T-cell (primary cell): ENCODE measurements at places on chromosomes 3 and 15. TPM values are rescaled to one million over a fixed set of nuclear protein-coding genes. Genes with fewer than 3 reads are reported as not detected.

- no peaks in the 10 kb centered on the region for H3K36me3 ChIP-seq
- DNase-seq = no peak
- H3K27me3 ChIP-seq = no peaks in the 10 kb centered on the region
- H3K27ac ChIP-seq = no peak overlapping the region
- peaks cover 19% of the 10 kb centered on the region for H3K4me1 ChIP-seq
Observed at GRCh38 chr3:141455603-141456300, 31.1 kb upstream of the RASA2 start.

- no peaks in the 10 kb centered on the region for H3K36me3 ChIP-seq
- no peaks in the 10 kb centered on the region for H3K27me3 ChIP-seq
Observed at GRCh38 chr15:36784098-36784670, 204.8 kb downstream of the CDIN1 start.

- H3K36me3 ChIP-seq = no peaks in the 10 kb centered on the region
- no peaks in the 10 kb centered on the region for H3K4me1 ChIP-seq
- H3K27me3 ChIP-seq = no peaks in the 10 kb centered on the region
- H3K4me3 ChIP-seq = no peak overlapping the region
Observed at GRCh38 chr15:74201710-74202420, 722 bp downstream of the STRA6 start.

- no peaks in the 10 kb centered on the region for H3K27me3 ChIP-seq
- no peak for DNase-seq
- no peak overlapping the region for H3K4me3 ChIP-seq
- no peaks in the 10 kb centered on the region for H3K4me1 ChIP-seq
- H3K36me3 ChIP-seq = no peaks in the 10 kb centered on the region
Observed at GRCh38 chr3:68771681-68772080, 160.7 kb downstream of the TAFA4 start.

DNA sequence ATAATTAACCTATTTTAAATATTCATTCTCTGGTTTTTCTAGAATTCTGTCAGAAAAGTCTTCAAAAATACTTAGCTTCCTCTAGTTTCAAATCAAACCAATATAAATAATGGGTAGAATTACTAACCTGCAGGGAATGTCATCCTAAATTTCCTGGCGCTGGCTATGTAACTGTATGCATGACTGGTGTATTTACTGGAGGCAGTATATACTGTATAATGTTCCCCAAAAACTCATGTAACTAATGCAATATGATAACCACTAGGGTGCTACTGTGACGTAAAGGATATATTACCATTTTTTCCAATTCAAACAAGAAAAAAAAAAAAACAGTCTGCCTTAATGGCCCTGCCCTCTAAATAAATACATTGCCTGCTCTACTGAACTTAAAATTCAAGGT is 407.5 kb downstream of the MECOM start:
- no peaks in the 10 kb centered on the region for H3K27me3 ChIP-seq
- no peak overlapping the region for H3K27ac ChIP-seq
- H3K4me1 ChIP-seq = no peaks in the 10 kb centered on the region
- H3K4me3 ChIP-seq = no peak overlapping the region
- H3K36me3 ChIP-seq = no peaks in the 10 kb centered on the region
- DNase-seq = no peak

DNA sequence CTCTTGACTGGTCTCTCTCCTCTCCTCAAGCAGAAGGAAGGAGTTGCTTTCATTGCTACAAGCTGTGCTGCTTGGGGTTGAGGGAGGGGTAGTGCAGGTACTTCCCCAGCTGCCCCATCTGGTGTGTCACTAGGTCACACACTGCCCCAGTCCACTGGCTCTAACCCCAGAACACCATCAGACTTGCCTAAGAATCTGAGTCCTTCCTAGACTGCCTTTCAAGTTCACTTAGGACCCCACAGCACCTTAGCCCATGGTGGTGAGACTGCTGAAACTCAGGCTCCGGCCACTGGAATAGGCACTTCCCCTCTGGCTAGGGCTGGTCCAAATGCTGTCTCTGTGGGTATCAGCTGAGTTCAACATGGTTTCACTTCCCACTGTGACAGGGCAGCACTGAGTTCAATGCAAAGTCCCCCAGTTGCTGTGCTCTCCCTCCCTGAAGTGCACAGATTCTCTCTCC is 279.7 kb upstream of the GOLGA6L4 start:
- peaks cover 10% of the 10 kb centered on the region for H3K27me3 ChIP-seq
- no peaks in the 10 kb centered on the region for H3K4me1 ChIP-seq
- no peak for DNase-seq
- no peak overlapping the region for H3K27ac ChIP-seq
- H3K36me3 ChIP-seq = no peaks in the 10 kb centered on the region

DNA sequence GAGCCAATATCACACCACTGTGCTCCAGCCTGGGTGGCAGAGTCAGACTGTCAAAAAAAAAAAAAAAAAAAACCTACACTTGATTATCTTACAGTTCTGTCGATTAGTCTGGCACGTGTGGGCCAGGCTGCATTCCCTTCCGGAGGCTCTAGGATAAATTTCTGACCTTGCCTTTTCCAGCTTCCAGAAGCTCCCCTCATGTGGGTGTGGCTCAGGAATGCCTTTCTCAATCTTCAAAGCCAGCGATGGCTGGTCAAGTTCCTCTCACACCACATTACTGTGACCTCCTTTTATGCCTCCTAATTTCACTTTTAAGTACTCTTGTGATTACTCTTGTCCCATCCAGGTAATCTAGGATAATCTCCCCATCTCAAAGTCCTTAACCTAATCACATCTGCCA is 58.2 kb upstream of the DUT start:
- no peak overlapping the region for H3K4me3 ChIP-seq
- DNase-seq = no peak
- H3K27me3 ChIP-seq = no peaks in the 10 kb centered on the region
- H3K36me3 ChIP-seq = no peaks in the 10 kb centered on the region

GRCh38 chr15:71117714-71118305 is 2.5 kb downstream of the THSD4 start:
- peaks cover 52% of the 10 kb centered on the region for H3K27me3 ChIP-seq
- DNase-seq = no peak
- H3K27ac ChIP-seq = no peak overlapping the region
- no peak overlapping the region for H3K4me3 ChIP-seq
- no peaks in the 10 kb centered on the region for H3K36me3 ChIP-seq

- no peak overlapping the region for H3K4me3 ChIP-seq
- H3K27ac ChIP-seq = no peak overlapping the region
- no peaks in the 10 kb centered on the region for H3K4me1 ChIP-seq
- no peak for DNase-seq
- H3K36me3 ChIP-seq = no peaks in the 10 kb centered on the region
Observed at GRCh38 chr15:100101426-100102089, 240.2 kb downstream of the ADAMTS17 start.

- H3K4me1 ChIP-seq = peaks cover 2% of the 10 kb centered on the region
- H3K27ac ChIP-seq = no peak overlapping the region
- H3K4me3 ChIP-seq = no peak overlapping the region
- no peak for DNase-seq
- H3K27me3 ChIP-seq = no peaks in the 10 kb centered on the region
Observed at GRCh38 chr3:16546186-16547010, 32.9 kb upstream of the RFTN1 start.

- no peaks in the 10 kb centered on the region for H3K27me3 ChIP-seq
- no peak for DNase-seq
- no peaks in the 10 kb centered on the region for H3K36me3 ChIP-seq
- no peak overlapping the region for H3K27ac ChIP-seq
Observed at GRCh38 chr15:55990516-55990915, 2.9 kb downstream of the NEDD4 start.

- H3K27me3 ChIP-seq = no peaks in the 10 kb centered on the region
- DNase-seq = no peak
- no peak overlapping the region for H3K27ac ChIP-seq
- H3K36me3 ChIP-seq = no peaks in the 10 kb centered on the region
- no peak overlapping the region for H3K4me3 ChIP-seq
Observed at GRCh38 chr3:102979682-102980354, 545.0 kb downstream of the ZPLD1 start.

GRCh38 chr3:12993517-12994356 is 79.5 kb downstream of the IQSEC1 start:
- H3K36me3 ChIP-seq = peaks cover 5% of the 10 kb centered on the region
- no peaks in the 10 kb centered on the region for H3K27me3 ChIP-seq
- H3K27ac ChIP-seq = no peak overlapping the region
- DNase-seq = no peak

GRCh38 chr3:129260606-129261005 is 11.2 kb downstream of the COPG1 start:
- H3K27ac ChIP-seq = no peak overlapping the region
- H3K36me3 ChIP-seq = peaks cover 93% of the 10 kb centered on the region
- DNase-seq = no peak
- no peaks in the 10 kb centered on the region for H3K4me1 ChIP-seq
- H3K4me3 ChIP-seq = no peak overlapping the region

GRCh38 chr15:39242345-39242744 is 338.5 kb upstream of the THBS1 start:
- H3K4me1 ChIP-seq = no peaks in the 10 kb centered on the region
- H3K4me3 ChIP-seq = no peak overlapping the region

DNA sequence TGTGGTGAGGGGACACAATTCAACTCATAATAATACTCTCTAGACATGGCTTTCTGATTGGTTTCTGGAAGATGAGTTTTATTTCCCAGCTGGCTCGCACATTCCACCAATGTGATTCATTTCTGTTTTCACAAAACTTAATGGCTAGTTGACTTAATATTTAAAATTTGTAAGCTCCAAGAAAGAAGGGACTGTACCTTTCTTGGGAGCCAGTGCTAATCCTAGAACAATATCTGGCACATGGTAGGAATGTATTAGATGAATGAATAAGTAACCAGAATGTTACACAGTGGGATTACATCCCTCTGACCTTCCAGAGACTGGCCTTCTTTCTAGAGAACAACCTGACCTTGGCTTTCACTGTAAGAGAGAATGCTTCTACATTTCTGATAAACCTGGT is 262.8 kb downstream of the RORA start:
- H3K36me3 ChIP-seq = no peaks in the 10 kb centered on the region
- no peak overlapping the region for H3K27ac ChIP-seq
- no peak for DNase-seq
- no peak overlapping the region for H3K4me3 ChIP-seq

GRCh38 chr3:58681863-58682262 is 15.3 kb upstream of the FAM3D start:
- no peak overlapping the region for H3K27ac ChIP-seq
- no peaks in the 10 kb centered on the region for H3K36me3 ChIP-seq
- H3K4me3 ChIP-seq = no peak overlapping the region
- no peaks in the 10 kb centered on the region for H3K4me1 ChIP-seq
- no peak for DNase-seq
- H3K27me3 ChIP-seq = no peaks in the 10 kb centered on the region

GRCh38 chr3:52350981-52351761 is 35.1 kb downstream of the DNAH1 start:
- DNase-seq = no peak
- no peaks in the 10 kb centered on the region for H3K4me1 ChIP-seq
- H3K27me3 ChIP-seq = no peaks in the 10 kb centered on the region
- H3K27ac ChIP-seq = no peak overlapping the region
- H3K4me3 ChIP-seq = no peak overlapping the region
- H3K36me3 ChIP-seq = peaks cover 53% of the 10 kb centered on the region

GRCh38 chr3:150149651-150150051 is 179.0 kb upstream of the PFN2 start:
- no peaks in the 10 kb centered on the region for H3K4me1 ChIP-seq
- DNase-seq = no peak
- H3K27me3 ChIP-seq = no peaks in the 10 kb centered on the region
- H3K36me3 ChIP-seq = no peaks in the 10 kb centered on the region

DNA sequence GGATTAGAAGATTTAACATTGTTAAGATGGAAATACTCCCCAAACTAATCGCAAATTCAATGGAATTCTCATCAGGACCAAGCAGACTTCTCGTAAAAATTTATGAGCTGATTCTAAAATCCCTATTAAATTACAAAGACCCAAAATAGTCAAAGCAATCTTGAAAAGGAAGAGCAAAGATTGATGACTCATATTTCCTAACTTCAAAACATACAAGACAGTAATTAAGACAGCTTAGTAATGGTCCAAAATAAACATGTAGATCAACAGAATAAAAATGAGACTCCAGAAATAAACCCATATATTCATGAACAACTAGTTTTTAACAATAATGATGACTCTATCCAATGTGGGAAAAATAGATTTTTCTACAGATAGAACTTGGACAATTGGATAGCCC is 148.7 kb downstream of the SI start:
- no peaks in the 10 kb centered on the region for H3K36me3 ChIP-seq
- H3K4me3 ChIP-seq = no peak overlapping the region
- no peak overlapping the region for H3K27ac ChIP-seq
- no peak for DNase-seq
- H3K4me1 ChIP-seq = no peaks in the 10 kb centered on the region

GRCh38 chr3:18426597-18427193 is 1.6 kb upstream of the SATB1 start:
- DNase-seq = no peak
- no peaks in the 10 kb centered on the region for H3K27me3 ChIP-seq
- no peaks in the 10 kb centered on the region for H3K36me3 ChIP-seq

DNA sequence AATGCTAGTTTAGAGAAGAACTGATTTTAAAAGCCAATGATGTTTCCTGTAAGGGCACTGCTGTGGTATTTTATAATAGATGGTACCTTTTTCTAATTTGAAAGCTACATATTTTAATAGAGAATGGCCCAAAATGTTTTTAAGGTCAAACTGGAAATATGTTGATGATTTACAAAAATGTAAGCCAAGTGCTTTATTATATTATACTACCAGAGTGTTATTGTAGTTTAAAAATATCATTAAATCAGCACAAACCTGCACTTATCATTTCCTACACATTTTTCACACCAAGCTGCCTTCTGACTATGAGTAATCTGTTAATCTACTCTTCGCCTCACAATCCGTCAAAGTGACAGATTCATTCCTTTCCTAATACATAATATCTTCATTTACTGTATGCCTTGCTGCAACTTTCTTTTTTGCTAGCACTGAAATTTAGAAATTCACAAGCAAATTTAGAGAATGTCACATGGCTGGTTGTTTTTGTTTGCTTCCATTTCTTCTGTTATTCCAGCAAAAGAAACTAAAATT is 126.4 kb upstream of the FAM3D start:
- no peak for DNase-seq
- no peaks in the 10 kb centered on the region for H3K27me3 ChIP-seq
- H3K36me3 ChIP-seq = no peaks in the 10 kb centered on the region
- H3K4me3 ChIP-seq = no peak overlapping the region
- H3K27ac ChIP-seq = no peak overlapping the region

- H3K4me3 ChIP-seq = no peak overlapping the region
- no peak for DNase-seq
- H3K36me3 ChIP-seq = no peaks in the 10 kb centered on the region
- H3K27ac ChIP-seq = no peak overlapping the region
- peaks cover 2% of the 10 kb centered on the region for H3K4me1 ChIP-seq
Observed at GRCh38 chr3:123082370-123083065, 15.7 kb downstream of the PDIA5 start.

- H3K4me3 ChIP-seq = no peak overlapping the region
- H3K27me3 ChIP-seq = no peaks in the 10 kb centered on the region
- no peak overlapping the region for H3K27ac ChIP-seq
Observed at GRCh38 chr3:151550025-151550618, 89.3 kb upstream of the IGSF10 start.

CHRNA7 gene
- not detected for total RNA-seq

CADM2 gene
- 0.25 TPM for total RNA-seq

WNT7A gene
- total RNA-seq = 11.7 TPM

FEZF2 gene
- not detected for total RNA-seq

GNAT1 gene
- 0.28 TPM for total RNA-seq

TMEM212 gene
- not detected for total RNA-seq

XCR1 gene
- not detected for total RNA-seq

ST6GAL1 gene
- 212 TPM for total RNA-seq

AHSG gene
- total RNA-seq = 1.9 TPM

NOX5 gene
- total RNA-seq = not detected

HHATL gene
- not detected for total RNA-seq

SLCO2A1 gene
- 0.39 TPM for total RNA-seq

DAZL gene
- not detected for total RNA-seq
